ENCODE measurements at places on chromosomes 11 and 22. TPM values are rescaled to one million over a fixed set of nuclear protein-coding genes. Genes with fewer than 3 reads are reported as not detected.

PTPN5 gene
- 0.81 TPM for polyA plus RNA-seq

GAB4 gene
- polyA plus RNA-seq, result not detected

RGL4 gene
- 4.7 TPM for polyA plus RNA-seq

ABCC8 gene
- polyA plus RNA-seq, result 1.2 TPM

GLYATL1B gene
- polyA plus RNA-seq, result not detected

SAMM50 gene
- 60.5 TPM for polyA plus RNA-seq

P4HA3 gene
- 1.0 TPM for polyA plus RNA-seq

SLC37A2 gene
- polyA plus RNA-seq, result 2.4 TPM

HEPN1 gene
- polyA plus RNA-seq, result 1.7 TPM

HOATZ gene
- 0.28 TPM for polyA plus RNA-seq

BACE1-AS gene
- polyA plus RNA-seq, result 29.2 TPM

CLCF1 gene
- polyA plus RNA-seq, result 7.0 TPM

OR1S1 gene
- polyA plus RNA-seq, result not detected

OR4A16 gene
- not detected for polyA plus RNA-seq

BATF2 gene
- 3.2 TPM for polyA plus RNA-seq

DENND6B gene
- 13.9 TPM for polyA plus RNA-seq

PUS3 gene
- 20.0 TPM for polyA plus RNA-seq

TSSC4 gene
- 30.6 TPM for polyA plus RNA-seq

FOLR2 gene
- 8.7 TPM for polyA plus RNA-seq

TMEM86A gene
- polyA plus RNA-seq, result 8.1 TPM

F2 gene
- polyA plus RNA-seq, result 0.68 TPM

C11orf87 gene
- 0.22 TPM for polyA plus RNA-seq

OR51B2 gene
- polyA plus RNA-seq, result not detected

CAPN5 gene
- 25.0 TPM for polyA plus RNA-seq

HORMAD2 gene
- not detected for polyA plus RNA-seq

ANO1 gene
- polyA plus RNA-seq, result 18.2 TPM

TSSK2 gene
- not detected for polyA plus RNA-seq

SNX19 gene
- polyA plus RNA-seq, result 52.1 TPM

QSER1 gene
- 53.6 TPM for polyA plus RNA-seq

NTM gene
- polyA plus RNA-seq, result 44.4 TPM

CD248 gene
- 52.2 TPM for polyA plus RNA-seq

Measured in left kidney (tissue), 8 donors.